ENCODE measurements at places on chromosomes 13 and 19.
A peak's percentile ranks its signal among the peaks of the same experiment; 100 is the strongest.

DNA sequence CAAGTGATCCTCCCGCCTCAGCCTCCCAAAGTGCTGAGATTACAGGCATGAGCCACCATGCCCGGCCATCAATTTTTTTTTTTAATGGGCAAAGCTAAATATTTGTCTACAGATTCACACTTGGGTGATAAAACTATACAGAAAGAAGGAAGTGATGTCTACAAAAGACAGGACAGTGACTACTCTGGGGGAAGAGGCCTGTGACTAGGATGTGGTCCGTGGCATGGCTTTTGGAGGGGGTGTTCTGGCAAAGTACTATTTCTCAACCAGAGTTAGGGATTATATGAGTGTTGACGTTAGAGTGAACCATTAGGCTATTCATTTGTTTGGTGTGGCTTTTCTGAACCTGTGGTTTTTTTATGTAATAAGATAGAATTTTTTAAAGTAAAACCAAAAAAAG is 42.7 kb downstream of the INSR start:
- DNase-seq: no peak

- no peak for DNase-seq
Observed at GRCh38 chr19:36773223-36773579, 594 bp upstream of the ZNF850 start.

DNA sequence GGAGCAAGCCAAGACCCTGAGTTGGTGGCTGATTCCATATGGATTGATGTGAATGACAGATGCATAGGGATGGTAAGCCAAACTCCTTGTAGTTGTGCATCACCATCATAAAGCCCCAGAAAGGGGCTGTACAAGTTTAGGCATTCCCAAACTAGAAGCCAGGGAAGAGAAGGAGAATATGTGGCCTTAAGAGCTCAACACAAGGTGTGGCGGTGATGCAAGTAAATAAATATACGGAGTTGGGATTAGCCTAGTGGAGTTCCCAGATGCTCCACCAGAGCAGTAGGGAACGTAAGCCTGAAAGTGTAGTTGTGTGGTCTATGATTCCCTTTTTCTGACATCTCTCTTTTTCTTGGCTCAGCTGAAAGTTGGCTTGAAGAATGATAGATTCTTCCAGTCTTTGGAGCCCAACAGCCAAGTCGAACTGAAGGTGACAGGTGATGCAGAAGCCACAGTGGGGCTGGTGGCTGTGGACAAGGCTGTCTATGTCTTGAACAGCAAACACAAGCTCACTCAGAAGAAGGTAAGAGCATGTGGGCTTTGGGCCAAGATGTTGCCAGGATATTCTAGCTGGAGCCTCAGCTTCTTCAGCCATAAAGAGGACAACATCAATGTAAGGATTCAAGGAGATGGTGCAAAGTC is 30.1 kb downstream of the RDH8 start:
- DNase-seq: peak; percentile 16

DNA sequence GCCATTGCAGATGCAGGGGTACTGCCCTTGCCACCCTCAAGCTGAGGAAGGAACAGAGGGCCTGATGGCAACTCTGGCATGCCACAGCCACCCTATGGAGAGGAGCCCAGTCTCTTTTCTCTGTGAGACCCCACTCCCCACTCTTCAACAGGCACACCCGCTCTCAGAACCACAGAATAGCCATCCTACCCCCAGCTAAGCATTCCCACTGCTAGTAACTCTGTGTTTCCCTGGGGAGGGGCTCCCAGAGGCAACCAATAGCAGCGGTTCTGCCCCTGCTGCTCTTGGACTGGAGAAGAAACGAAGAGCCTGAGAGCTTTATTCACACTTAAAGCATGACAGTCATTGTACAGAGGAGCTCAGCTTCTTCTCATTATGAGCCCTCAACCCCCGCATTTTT is 49.3 kb downstream of the UBL3 start:
- DNase-seq: no peak

GRCh38 chr13:107078229-107078765 is 510.4 kb upstream of the ARGLU1 start:
- DNase-seq: no peak

GRCh38 chr19:7983286-7983950 is 22.0 kb downstream of the ELAVL1 start:
- DNase-seq: no peak

- DNase-seq: no peak
Observed at GRCh38 chr19:58218899-58219298, 9.8 kb upstream of the ZNF544 start.

- DNase-seq: no peak
Observed at GRCh38 chr13:111313911-111314425, 6.5 kb upstream of the TEX29 start.

DNA sequence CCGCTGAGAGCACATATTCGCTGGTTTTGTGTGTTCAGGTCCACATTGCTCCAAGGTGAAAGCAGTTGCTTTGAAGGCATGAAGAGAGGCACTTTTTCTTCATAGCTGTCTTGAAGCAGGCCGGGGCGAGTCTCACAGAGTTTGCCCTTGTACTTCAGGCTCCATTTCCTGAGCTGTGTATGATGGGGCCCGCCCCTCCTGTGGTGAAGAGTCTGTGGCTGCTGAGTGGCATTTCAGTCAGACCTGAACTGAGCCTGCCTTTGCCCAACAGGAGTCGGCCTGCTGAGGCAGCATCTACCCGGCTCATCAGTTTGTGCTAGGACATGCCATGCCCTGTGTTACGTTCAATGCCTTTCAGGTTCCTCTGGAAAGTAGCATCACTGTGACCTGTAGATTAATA is 44.4 kb upstream of the C1QTNF9 start:
- DNase-seq: no peak

GRCh38 chr13:30715837-30716236 is 19.5 kb upstream of the ALOX5AP start:
- DNase-seq: no peak

- DNase-seq: no peak
Observed at GRCh38 chr19:339262-339887, 5.2 kb downstream of the MIER2 start.

Measured in muscle of arm (tissue), 14 donors.